GM23248 (cell line): ENCODE measurements at places on chromosomes 12 and 14.
A peak's percentile ranks its signal among the peaks of the same experiment; 100 is the strongest.

- DNase-seq = no peak
Observed at GRCh38 chr14:84671776-84672175, 858.2 kb upstream of the FLRT2 start.

- no peak for DNase-seq
Observed at GRCh38 chr14:84095681-84096080, 1434.3 kb upstream of the FLRT2 start.

- DNase-seq = peak; percentile 88
Observed at GRCh38 chr12:57837864-57838562, 8.5 kb downstream of the CTDSP2 start.

- DNase-seq = no peak
Observed at GRCh38 chr12:24378548-24379407, 429.3 kb upstream of the SOX5 start.

- no peak for DNase-seq
Observed at GRCh38 chr12:106585105-106585520, 2.3 kb downstream of the RFX4 start.

- DNase-seq = no peak
Observed at GRCh38 chr14:79786522-79786921, 424.8 kb downstream of the DIO2 start.

- no peak for DNase-seq
Observed at GRCh38 chr14:102472791-102473150, 36.8 kb downstream of the ANKRD9 start.

- peak; percentile 71 for DNase-seq
Observed at GRCh38 chr14:87149583-87150354, 843.2 kb downstream of the GALC start.

GRCh38 chr14:53663709-53664108 lies 292.9 kb downstream of the BMP4 start:
- peak; percentile 4 for DNase-seq

DNA sequence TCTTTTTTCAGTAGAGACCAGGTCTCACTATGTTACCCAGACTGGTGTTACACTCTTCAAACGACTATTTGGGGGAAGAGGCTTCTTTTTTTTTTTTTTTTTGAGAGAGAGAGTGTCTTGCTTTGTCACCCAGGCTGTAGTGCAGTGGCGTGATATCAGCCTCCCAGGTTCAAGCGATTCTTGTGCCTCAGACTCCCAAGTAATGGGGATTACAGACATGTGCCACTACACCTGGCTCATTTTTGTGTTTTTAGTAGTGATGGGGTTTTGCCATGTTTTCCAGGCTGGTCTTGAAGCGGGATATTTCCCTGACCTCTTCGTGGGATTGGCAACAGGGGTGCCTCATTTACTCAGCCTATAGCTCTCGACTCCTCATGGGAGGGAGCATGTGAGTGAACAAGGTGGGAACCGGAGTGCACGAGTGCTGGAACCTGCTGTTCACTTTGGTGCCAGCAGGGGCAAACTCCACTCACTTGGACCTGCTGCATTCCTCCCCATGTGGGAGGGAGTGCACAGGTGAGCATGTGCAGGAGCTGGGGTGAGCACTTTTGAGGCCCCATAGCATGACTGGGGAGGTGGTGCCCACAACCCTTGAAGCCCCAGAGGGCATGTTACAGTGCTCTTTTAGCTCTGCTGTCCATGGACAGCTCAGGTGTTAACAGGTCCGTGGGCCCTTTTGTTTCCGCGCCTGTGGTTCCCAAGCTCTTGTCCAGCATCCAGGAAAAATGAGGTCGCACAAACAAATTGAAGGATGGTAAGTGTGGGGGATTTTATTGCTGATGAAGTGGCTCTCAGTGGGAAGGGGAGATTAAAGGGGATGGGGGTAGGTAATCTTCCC lies 79.1 kb upstream of the HECTD1 start:
- DNase-seq = no peak

DNA sequence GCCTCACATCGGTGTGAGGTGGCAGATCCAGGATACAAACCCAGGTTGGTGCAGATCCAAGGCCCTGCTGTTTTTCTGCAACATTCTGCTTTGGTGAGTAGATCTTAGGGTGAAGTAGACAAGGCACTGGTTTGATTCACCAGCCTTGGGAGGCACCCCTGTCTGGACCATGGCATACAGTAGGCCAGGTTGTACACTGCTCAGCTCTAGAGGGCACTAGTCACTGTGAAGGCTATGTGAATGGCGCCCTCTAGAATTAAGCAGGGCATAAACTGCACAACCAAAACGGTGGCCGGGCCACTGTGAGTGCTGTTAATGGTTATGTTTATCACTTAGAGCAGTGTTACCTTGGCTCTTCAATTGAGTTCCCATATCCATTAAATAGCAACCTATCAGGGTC lies 280.6 kb upstream of the PWP1 start:
- peak; percentile 65 for DNase-seq
